ENCODE measurements at places on chromosomes 6 and 20.

DNA sequence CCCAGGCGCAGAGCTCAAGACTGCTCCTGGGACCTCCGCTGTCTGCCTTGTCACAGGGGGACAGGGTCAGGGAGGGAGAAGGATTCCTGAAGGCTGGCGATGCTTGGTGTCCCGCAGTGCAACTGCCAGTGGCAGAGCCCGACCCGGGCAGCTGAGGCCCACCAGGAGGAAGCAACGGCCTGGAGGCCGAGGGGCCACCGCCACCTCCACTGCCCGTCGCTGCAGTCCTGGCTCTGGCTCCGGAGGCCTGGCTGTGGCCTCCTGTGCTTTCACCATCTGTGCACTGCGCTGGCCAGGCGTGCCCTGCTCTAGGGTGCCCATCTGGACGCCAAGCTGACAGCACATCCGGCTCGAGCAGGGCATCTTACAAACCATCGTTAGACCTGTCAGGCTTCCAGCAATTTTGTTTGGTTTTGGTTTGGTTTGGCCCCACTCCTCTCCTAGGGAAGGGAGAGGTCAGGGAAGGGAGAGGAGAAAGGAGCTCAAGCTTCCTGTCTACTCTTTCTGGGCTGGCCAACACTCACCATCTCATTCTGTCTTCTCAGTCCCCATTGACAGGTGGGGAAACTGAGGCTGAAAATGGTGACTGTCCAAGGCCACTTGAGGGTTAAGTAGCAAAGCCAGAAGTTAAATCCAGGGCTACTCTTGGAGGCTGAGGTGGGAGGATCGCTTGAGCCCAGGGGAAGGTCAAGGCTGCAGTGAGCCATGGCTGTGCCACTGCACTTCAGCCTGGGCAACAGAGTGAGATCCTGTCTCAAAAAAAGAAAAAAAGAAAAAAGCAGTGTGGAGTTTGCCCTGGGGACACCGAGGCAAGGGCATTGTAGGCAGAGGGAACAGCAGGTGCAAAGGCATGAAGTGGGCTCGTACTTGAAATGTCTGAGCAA is 37.7 kb upstream of the NOL4L start:
- no peak for DNase-seq

DNA sequence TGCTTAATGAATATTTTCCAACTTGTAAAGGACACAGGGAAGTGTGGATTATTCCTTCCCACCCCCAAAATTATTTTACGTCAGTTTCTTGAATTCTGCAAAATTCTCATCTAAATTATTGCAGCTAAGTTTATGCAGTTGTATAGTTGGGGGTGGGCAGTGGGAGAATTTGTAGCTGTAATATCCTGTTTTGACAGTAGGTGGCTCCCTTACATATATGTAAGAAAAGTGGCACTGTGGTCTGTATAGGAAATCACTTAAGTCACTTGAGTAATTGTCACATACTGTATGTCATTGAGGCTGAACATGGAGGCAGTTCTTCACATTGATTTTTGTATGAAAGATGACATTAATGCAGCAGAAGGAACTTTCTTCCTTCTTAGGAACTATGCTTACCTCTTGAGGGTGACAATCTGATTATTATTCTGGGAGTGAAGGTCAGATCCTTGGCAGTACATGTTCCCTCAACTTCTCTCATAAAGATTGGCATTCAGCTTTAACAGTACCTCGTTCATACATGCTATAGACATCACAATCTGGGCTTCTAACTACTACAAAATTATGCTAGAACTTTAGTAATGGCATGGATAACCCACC is 14.6 kb upstream of the CFAP206 start:
- DNase-seq = no peak

DNA sequence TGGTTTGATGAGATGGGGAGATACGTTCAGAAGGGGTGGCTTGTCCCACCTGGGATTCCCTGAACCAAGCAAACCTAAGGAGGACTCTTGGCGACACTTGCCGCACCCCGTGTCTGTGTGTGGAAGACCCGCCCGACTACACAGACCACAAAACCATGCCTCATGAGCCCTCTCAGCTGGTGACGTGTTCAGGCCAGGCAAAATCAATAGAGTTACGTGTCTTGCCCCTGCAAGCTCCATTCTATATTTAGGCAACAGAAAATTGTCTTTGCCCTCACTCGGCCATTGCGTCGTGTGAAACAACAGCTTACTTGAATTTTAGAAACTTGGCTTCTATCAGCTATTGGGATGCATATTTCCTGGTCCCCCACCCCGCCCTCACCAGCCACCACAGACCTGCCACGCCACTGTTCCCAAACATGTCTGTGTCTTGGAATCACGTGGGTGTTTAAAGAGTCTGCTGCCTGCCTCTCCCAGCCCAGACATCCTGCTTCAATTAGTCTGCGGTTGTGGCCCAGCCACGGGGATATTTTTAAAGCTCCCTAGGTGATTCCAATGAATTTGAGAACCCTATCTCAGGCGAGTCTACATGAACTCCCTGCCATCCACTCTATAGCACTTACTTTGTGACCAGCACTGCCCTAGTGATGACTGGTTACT is 279.2 kb upstream of the EXOC2 start:
- no peak for DNase-seq

DNA sequence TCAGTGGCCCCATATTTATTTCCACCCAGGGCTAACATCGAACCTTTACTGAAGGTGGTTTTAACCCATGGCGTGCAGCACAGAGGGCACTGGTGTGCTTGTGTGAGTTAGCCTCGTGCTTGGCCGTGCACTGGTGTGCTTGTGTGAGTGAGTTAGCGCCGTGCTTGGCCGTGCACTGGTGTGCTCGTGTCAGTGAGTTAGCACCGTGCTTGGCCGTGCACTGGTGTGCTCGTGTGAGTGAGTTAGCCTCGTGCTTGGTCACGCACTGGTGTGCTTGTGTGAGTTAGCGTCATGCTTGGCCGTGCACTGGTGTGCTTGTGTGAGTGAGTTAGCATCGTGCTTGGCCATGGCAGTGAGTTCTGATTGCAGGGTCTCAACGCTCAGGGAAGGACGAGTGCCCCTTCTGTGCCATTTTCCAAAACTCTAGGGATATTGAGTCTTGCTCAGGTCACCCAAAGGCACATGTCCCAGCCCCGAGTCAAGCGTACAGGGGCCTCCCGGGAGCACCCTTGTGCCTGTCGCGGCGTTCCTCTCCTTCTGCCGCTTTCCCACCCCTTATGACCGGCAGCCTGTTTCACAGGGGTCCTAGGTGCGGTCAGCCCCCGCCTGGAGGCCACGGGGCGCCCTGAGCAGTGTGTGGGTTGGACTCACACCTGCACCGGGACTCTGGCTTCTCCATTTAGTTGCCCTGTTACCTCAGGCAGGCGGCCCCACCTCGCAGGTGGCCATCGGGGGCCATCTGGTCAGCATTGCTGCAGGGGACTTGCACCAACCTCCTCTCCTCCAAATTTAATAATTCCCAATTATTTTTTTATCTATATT is 399.1 kb downstream of the CDH4 start:
- no peak for DNase-seq

GRCh38 chr6:132950566-132950965 is 136.2 kb downstream of the RPS12 start:
- no peak for DNase-seq

- DNase-seq = no peak
These were observed 8.6 kb downstream of the DTNBP1 start for GRCh38 chr6:15654250-15654649.

DNA sequence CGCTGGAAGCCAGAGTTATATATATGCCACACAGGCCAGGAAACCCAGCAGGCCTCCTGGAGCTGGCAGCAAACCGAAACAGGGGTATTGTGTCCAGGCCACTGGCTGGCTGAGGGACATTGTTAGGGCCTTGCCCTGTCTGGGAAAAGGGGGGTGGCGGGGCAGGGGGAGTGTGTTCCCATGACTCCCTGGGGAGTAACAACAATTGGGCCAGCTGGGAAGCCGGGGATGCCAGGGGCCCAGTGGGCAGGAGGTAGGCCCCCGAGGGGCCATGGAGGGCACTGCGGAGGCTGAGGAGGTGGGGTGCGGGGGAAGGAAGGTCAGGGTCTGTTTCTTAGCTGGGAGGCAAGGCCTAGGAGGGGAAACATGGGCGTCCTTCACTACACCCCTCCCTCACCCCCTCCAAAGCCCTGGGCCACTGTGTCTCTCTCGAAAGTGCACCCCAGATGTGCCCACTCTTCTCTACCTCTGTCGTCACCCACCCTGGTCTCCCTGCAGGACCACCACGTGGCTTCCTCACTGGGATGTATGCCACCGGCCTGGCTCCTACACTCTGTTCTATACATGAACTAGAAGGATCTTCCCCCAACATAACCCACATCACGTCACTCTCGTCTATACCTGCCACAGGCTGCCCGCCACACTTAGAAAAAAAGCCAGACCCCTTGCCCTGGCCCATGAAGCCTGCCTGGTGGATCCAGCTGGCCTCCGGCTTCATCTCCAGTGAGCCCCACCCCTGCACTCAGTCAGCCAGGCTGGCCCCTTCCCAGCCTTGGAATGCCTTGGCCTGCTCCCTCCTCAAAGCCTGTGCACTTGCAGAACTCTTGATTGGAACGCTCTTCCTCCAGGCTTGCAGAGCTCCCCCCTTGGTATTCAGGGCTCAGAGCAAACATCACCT is 7.8 kb upstream of the E2F1 start:
- DNase-seq = no peak

DNA sequence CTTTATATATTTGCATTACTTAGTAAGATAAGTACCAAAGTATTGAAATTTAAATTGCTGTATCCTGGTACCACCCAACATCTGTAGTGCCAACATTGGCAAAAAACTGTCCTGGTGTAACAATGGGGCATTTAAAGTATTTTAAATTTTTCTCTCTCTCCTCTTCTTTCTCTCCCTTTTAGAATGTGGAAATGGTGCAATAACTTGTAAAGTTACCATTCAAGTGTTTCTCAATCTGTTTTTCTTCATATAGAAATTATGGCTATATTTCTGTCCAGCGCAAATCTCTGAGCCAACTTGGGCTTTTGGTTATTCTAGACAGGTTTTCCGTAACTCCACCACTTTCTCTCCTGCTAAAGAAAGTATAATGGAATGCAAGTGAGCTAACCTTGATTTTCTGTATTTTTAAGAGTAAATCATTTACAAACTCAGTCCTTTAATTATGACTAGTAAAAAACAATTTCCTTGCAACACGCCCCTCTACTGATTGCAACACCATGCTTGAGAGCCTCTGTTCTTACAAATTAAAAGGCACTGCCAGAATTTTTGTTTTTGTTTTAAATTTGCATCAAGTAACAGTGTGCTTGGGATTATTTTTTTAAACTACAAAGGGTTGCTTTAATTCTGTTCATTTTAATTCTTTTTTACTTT is 324.2 kb upstream of the CITED2 start:
- DNase-seq = no peak

DNA sequence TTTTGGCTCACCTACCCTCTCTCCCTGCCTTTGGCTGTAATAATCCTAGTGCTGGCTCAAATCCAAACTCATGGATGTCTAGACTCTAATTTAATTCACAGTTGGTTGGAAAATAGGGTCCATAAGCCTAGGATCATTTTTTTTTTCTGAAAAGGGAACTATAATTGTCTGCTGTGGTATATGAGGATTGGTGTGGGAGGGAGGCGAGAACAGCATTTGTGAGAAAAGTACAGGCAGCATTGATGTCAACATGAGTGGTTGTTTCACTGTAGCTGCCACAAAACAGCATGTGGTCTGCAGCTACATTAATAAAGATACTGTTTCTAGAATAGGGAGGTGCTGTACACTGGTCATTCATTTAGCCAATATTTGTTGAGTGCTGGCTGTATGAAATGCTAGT is 18.6 kb upstream of the POLR1H start:
- no peak for DNase-seq

DNA sequence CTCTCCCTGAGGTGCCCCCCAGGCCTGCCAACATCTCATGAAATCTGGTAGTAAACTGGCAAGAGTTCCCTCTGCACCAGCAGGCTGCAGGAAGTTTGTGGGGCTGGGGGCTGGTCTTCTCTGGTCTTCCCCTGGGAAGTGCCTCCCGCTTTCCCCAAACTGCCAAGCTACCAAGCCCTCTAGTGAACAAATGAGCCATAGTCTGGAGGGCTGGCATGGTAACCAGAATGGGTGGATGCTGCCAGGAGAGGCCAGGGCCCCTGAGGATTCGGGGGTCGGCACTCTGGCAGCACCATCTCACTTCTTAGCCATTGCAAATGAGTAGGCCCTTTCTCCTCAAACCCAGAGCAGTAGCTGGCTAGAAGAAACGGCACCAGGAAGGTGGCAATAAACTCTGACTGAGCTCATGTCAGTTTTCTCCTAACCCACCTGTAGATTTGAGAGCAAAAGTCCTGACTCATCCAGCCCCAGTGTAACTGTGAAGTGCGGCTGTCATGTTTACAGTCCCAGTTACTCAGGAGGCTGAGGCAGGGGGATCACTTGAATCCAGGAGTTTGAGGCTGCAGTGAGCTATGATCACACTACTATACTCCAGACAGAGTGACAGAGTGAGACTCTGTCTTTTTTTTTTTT is 35.9 kb downstream of the ZC3H12D start:
- DNase-seq = no peak

DNA sequence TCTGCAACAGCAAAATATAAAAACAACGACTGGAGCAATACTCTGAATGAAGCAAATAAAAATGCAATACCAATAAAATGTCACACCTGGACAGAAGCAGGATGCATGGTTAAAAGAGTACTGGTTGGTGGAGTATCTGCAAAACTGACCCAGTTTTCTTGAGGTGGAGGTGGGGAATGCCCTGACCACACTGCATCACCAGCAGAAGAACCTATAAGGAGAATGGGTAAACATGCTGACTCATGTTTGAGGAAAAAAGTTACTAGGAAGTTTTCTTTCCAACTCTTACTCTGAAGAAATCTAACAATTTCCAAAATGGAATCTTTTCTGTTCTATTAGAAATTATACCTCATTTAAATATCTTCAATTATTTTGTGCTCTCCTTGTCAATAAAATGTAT is 43.6 kb downstream of the REPS1 start:
- DNase-seq = no peak

DNA sequence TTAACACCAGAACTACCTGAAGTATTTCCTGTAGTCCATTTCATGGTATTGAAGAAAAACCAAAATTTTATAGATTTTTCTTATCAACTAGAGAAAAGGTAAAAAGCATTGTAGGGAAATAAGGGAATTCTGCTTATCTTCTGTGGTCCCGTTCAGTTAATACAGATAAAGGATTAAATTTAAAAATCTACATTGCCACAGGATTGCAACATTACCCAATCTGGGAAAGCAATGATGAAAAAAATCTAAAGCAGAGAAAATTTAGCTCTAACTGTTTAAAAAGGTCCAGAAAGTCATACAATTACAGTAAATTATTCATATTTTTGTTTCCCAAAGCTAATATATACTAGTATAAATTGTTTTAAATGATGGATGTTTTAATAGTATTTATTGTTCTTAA is 18.0 kb downstream of the POLH start:
- DNase-seq = no peak

DNA sequence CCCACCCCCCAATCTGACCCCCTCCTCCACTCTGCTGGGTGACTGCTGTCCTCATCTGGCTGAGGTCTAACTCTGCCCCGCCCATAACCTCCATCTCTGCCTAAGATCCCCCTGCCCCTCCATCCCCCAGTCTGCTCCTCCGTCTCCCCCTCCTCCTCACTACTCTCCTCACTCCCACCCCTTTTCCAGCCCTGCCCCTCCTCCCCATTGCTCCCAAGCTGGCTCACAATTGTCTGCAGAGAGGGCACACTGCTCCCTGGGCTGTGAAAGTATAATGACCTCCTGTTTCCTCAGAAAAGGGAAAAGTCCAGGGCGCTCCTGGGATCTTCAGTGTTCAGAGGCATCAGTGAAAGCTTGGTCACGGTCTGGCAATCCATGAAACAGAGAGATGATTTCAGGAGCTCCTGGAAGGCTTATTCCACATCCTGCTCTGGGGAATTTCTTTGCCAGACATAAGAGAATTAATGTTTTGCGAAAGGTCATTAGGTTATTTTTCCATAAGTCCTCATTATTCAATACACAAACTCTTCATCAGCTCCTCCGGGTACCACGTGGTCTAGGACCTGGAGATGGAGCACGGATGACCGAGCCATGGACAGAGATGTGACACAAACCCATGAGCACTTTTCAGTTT is 21.5 kb downstream of the CST5 start:
- no peak for DNase-seq
